Cerebellum (tissue), 4 donors: ENCODE measurements at places on chromosomes 7 and 10.

DNA sequence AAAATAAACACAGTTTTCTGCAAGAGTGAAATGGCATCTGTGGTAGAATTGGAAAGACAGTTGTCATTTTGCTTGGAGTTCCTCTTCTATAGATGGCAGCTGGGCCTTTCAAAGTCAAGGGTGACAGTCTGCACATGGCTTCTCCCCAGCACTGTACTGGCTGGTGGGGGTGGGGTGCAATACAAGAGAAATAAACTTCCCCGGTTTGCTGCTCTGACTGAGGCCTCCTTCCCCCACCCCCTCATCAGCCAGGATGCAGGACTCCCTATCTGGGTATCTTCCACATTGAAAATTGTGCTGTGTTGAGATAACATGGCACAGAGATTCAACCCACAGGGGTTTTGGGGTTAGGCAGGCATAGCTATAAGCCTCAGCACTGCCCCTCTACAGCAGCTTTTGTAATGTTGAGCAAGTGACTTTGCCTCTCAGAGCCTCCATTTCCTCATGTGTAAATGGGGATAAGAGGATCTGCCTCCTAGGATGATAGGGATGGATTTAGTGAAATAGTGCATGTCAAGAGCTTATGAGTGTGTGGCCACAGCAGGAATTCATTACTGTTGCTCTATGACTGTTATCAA, 85.8 kb upstream of the WDR11 start:
- no peak for DNase-seq

- DNase-seq, result no peak
These were observed 43.7 kb upstream of the SLIT1 start for GRCh38 chr10:97229322-97230015.

DNA sequence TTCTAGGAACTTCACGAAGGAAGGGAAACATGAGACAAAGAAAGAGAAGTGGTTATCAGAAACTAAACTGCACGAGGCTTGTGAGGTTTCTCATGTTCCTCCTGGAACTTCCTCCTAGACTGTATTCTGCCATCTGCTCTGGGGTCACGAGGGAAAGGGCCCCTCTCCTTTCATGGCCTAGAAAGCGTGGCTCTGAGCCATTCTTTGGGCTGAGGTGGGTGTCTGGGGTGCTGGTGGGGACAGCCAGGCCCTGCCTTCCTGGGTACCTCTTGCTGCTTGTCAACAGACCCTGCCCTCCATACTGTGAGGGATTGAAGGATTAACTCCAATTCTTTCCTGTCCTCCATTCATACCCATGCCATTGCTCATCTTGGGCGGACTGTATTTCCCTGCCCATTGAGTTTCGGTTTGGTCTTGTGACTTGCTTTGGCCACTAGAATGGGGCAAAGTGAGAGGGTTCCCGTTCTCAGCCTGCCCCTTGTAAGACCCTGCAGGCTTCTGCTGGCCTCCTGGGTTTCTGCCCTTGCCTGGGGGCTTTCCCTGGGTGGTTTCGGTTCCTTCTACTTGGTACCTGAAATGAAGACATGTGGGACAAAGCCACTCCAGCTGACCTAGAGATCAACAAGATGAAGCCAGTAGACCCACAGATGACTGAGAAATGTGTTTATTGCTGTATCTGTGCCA, 14.9 kb upstream of the GIMAP8 start:
- no peak for DNase-seq

DNA sequence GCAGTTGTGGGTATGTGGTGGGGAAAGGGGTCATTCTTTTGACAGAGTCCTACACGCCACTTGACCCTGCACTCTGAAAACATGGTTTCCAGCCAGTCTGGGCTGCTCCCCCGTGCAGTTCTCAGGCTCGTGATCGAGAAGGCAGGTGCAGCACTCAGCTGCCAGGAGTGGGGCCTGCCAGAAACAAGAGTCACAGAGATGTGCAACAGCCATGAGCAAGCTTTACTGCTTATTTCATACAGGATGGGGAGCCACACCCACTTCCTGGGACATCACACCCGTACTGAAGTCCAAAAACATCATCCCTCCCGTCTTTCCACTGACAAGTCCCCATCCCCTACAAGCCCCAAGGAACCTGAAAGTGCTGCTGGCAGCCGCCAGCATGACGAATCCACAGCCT, 9.3 kb downstream of the ATG9B start:
- no peak for DNase-seq

DNA sequence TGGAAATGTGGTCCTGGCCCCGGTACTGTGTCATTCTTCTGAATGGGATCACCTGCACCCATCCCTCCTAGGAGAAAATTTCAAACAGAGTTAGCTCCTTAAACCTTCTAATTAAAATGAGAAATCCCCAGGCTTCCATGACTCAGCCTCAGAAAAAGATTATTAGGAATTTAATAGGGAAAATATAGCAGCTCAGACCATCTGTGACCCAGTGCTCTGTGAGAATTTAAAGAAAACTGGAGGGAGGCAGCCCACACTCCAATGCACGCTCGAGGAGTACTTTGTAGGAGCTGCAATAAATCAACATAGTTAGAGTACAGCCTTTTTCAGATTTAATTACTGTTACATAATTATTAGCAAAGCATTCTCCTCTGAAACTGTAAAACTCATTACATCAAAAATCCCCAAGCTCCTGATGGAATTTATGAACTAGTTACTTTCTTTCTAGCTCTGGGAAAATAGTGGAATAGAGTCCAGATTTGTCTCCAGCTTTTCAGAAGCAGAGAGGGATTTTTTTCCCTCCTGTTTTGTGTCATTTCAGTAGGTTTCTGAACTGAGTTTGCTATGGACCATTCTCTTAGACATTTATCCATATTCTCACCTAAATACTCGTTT, 30.1 kb downstream of the NEUROD6 start:
- DNase-seq, result no peak

DNA sequence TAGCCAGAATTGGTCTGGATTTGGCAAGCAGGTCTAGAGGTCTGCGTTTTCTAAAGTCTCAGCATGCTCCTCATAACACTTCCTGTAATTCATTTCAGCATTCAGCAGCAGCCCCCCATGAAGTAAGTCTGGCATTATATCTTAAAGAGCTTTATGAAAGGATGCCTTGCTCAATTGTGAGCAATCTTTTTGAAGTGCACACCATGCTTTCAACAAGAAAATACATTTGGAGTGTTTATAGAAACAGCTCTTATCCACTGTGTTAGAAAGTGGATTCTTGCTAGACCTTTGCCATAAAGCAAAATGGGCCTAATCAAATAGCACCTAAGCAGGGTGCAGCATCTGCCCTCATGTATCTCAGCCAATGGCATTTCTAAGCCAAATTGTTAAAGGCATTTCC, 378.0 kb upstream of the AKR1E2 start:
- no peak for DNase-seq

GRCh38 chr7:12827920-12828319, 140.5 kb downstream of the ARL4A start:
- no peak for DNase-seq

- no peak for DNase-seq
These were observed 12.6 kb downstream of the PDGFA start for GRCh38 chr7:506921-507622.

- no peak for DNase-seq
These were observed 9.4 kb downstream of the PRSS58 start for GRCh38 chr7:142248166-142249160.

GRCh38 chr7:27220440-27220955, 20.6 kb upstream of the HOXA13 start:
- DNase-seq, result no peak

DNA sequence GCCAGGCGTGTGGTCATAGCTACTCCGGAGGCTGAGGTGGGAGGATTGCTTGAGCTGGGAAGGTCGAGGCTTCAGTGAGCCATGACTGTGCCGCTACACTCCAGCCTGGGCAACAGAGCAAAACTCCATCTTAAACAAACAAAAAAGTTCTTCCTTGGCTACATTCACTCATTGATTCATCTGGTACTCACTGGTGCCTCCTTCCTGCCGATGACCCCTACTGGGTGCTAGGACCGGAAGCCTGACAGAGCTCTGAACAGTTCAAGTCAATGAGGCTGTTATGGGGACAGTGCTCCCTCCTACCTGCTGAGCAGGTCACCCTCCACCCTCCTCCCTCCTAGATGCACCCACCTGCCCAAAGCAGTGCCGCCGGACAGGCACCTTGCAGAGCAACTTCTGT, 4.9 kb downstream of the PCOLCE start:
- DNase-seq, result no peak

DNA sequence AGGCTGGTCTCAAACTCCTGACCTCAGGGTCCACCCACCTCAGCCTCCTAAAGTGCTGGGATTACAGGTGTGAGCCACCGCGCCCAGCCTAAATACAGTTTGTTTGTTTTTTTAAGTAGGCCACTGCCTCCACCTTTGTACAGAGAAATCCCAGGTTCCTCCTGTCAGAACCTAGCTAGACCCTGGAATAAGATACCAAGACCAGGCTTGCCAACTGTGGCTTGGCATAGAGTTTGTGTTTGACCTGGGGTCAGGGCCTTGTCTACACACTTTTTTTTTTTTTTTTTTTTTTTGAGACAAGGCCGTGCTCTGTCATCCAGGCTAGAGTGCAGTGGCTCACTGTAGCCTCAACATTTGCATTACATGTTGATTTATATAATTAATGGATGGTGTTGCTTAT, 34.3 kb upstream of the DNAH11 start:
- DNase-seq, result no peak

DNA sequence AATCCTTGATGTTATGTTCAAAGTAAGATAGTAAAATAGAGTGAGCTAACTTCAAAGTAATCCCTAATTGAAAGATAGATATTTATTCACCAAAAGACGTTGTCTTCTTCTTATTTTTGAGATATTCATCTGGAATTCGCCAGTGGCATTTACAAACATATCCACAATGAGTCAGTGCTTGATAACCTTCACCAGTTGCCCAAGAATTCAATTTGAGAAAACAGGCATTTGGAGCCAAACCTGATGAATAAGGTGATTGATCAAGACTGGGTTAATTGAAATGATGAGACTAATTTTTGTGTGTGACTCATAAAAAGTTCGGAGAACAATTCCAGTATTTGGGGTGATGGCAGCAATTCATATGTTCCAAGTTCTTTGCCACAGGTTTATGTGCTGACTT, 344.0 kb downstream of the ARL4A start:
- no peak for DNase-seq
